ENCODE measurements at places on chromosomes 1 and 21.

GRCh38 chr1:22330092-22330759 is 121.4 kb upstream of the ZBTB40 start:
- DNase-seq = no peak

DNA sequence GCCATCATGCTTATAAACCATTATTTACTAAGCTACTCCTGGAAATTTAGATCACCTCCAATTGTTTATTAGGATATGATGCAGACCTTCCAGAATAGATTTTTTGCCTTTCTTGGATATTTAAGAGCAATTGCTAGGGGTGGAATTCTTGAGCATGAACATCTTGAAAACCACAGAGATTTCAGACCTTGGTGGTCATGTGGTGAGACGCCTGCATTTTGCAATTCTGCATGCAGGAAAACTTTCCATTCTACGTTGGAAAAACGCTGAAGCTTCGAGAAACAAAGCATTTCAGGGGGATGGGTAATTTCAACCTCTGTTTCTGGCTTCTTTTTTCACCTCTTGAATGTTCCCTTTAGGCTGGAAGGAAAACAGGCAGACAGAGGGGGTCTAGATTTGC is 596.3 kb downstream of the KIF26B start:
- no peak for DNase-seq

DNA sequence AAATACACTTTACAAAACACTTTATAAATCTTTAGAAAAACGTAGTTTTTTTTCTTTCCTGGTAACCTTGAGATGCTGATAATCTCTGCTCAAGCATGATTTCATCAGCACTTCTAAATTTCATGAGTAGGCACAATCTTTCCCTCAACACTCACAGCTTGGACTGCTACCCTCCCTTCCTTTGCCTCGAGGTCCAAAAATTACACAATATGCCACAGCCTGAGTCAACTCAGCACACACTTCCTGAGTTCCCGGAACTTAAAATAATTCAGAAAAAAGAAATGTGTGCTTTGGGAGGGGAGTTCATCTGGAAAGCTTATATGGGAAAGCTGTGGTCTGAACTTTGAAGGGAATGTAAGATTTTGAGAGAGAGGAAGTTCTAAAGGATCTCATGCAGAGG is 5.9 kb downstream of the CLCA2 start:
- no peak for DNase-seq

GRCh38 chr1:219147571-219148019 is 26.1 kb upstream of the LYPLAL1 start:
- DNase-seq = no peak

GRCh38 chr1:196779093-196779492 is 4.5 kb downstream of the CFHR3 start:
- no peak for DNase-seq

GRCh38 chr1:26280333-26281042 is 602 bp downstream of the SH3BGRL3 start:
- DNase-seq = no peak

DNA sequence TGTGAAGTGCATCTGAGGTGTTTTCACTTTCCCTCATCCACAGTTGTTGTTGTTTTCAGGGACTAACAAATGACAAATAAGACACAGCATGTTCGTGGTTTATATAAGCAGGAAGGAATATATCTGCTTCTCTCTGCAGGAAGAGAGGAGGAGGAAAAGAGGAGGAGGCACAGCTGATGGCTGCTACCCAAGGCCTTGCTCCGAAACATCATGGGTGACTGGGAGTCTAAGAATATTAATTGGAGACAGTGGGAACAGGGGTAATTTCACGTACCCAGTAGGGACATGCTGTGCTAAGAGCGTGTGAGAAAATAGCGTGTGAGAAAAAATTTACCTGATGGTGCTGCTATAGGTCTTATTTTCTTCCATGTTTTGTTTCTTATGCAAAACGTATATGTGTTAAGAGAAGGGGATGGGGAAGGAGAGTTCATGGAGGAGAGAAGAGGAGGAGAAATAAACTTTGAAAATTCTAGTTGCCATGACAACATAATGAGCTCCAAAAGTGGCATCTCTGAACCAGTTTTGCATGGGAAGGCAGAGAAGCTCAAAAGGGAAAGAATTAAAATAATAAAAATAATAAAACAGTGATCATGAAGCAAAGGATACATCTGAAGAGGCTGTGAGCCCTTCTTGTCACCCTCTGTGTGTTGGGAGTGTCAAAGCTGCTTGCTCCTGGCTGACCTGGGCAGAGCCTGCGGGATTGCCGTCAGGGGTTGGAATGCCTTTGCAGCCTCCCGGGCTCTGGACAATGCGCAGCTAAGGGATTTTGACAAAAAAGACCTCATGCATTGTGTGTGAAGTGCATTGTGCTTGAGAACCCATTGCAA is 192.0 kb downstream of the CACNA1E start:
- DNase-seq = no peak

DNA sequence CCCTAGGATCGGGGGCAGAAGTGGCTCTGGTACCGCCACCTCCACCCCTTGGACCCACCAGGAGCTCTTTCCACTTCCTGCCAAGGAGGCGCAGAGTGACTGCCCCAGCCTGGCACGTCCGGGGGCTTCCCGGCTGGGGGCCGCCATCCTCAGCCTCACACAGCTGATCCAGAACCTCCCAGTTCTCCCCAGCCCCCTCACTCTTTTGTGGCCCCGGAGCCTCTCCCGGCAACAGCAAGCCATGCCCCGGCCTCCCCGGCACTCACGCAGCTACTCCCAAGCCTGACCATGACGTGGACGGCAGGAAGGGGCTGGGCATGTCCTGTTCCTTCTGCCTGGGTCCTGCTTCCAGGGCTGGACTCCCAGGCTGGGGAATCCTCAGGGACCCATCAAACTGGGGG is 17.1 kb downstream of the TP73 start:
- DNase-seq = no peak

GRCh38 chr1:219088778-219089557 is 84.7 kb upstream of the LYPLAL1 start:
- DNase-seq = no peak

- no peak for DNase-seq
These were observed 29.2 kb upstream of the KIF1B start for GRCh38 chr1:10181154-10181553.

DNA sequence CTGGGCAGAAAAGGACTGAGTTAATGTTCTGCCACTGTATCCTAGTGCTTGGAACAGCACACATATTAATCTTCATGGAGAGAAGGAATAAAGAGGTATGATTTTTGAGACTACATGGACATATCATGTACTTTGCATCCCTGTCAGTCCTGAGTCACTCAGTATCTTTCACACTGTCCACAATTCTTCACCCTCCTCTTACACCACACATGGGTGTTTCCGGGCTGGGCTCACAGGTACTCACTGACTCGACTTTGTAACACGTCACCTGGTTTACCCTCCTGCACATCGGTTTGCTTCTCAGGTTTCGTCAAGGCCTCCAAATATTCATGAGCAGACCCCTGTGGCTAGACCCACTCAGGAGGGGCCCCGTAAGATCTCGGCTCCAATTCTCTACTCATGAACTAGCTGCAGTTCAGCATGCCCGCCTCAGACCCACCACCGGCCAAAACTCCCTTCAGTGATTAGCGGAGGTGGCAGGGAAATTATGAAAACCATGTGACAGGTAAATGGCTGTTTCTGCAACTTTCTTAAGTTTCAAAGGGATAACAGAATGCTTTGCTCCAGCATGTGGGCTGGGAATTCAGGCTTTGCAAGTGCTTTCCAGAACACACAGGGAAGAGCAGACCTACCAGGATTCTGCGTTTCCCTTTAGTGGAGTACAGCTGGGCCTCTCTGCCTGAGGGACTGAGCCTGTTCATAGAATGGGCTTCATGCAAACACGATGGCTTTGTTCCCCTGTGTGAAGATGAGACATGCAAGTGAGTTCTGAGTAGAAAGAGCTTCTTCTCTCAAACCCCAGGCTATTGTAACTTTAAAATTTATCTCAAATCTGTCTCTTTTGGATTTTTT is 31.3 kb upstream of the TRABD2B start:
- no peak for DNase-seq

GRCh38 chr1:207753611-207754010 is 1.8 kb downstream of the CD46 start:
- DNase-seq = no peak

- DNase-seq = peak; percentile 94
These were observed 66.6 kb downstream of the UBIAD1 start for GRCh38 chr1:11339346-11340232.

- DNase-seq = no peak
These were observed 42.2 kb downstream of the LRRC53 start for GRCh38 chr1:74470251-74470650.

- no peak for DNase-seq
These were observed 359.8 kb downstream of the DUSP10 start for GRCh38 chr1:221381910-221382623.

DNA sequence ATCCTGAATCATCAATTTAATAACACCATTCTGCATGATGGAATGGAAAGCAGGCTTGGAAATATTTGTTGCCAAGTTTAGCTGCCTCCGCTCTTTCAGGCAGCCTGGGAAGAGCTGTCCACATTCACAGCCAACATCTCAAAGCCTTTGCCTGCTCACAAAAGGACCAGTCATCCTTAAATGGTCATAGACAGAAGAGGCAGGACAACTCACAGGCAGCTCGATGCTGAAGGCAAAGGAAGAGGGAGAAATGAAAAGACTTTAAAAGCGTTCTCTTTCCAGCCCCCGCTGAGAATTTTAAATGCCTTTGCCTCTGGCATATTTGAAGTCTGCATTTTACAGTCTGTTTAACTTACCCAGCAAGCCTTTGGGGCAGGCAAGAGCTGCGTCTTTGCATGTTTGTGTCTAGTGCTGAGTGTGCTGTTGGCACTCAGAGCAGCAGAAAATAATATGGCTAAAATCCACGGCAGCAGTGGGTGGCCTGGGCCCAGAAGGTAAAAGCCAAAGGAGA is 68.9 kb downstream of the NMNAT2 start:
- DNase-seq = no peak

- peak; percentile 10 for DNase-seq
These were observed 53.5 kb upstream of the C8B start for GRCh38 chr1:57019236-57019839.

- DNase-seq = no peak
These were observed 356.9 kb downstream of the SIPA1L2 start for GRCh38 chr1:232273011-232273410.

DNA sequence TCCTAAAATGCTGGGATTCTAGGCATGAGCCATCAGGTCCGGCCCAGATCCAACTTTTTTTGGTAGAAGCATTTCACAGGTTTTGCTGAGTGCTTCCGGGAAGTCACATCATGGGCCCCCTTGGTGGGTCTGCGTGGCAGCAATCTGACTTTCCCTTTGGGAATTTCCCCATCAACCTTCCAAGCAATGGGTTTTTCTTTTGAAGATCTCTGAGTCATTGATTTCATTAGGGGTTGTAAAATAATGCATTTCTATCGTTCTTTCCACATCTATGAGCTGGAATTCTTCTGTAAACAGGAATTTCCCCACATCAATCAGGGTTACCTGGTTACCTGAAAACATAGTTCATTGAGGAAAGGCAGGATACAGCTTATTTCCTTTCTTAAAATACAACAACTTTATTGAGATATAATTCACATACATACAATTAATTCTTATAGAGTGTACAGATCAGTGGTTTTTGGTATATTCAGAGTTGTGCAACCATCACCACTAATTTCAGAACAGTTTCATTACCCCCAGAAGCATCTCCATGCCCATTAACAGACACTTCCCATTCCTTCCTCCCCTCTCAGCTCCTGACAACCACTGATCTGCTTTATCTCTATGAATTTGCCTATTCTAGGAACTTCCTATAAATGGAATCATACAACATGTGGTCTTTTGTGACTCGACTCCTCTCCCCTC is 9.9 kb upstream of the ZBTB17 start:
- no peak for DNase-seq

DNA sequence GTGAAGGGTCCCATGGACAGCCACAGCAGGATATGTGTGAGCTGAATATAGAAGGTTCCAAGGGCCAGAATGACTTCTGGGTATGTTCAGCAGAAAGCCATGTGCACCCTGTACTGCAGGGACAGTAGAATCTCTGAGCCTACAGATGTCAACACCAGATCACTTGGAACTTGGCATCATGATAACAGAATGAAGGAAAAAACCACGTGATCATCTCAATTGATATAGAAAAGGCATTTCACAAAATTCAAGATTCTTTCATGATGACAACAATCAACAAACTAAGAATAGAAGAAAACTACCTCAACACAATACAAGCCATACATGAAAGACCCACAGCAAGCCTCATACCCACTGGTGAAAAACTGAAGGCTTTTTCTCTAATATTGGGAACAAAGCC is 885 bp upstream of the KRTAP12-2 start:
- DNase-seq = no peak

DNA sequence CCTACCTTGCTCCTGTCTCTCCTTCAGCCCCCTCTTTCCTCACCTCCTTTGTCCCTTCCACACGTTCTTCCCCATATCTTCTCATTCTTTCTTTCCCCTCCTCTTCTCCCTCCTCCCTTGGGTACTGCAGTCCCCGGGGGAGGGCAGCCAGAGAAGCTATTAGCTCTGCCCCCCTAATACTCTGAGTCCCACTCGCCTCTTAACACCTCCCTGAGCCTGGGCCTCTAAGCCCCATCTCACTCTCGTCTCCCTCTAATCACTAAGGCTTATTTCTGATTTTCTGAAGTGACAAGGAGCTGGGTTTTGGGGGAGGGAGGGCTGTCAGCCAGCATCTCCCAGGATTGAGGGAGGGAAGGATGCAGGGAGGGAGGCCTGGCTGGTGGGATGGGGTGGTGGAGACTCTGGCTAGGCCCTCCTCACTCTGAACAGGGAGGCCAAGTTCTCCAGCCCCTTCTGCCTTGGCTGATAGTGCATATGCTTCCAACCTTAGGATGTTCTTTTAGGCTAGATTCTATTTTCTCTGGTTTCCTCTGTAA is 25.6 kb upstream of the DMBX1 start:
- no peak for DNase-seq

DNA sequence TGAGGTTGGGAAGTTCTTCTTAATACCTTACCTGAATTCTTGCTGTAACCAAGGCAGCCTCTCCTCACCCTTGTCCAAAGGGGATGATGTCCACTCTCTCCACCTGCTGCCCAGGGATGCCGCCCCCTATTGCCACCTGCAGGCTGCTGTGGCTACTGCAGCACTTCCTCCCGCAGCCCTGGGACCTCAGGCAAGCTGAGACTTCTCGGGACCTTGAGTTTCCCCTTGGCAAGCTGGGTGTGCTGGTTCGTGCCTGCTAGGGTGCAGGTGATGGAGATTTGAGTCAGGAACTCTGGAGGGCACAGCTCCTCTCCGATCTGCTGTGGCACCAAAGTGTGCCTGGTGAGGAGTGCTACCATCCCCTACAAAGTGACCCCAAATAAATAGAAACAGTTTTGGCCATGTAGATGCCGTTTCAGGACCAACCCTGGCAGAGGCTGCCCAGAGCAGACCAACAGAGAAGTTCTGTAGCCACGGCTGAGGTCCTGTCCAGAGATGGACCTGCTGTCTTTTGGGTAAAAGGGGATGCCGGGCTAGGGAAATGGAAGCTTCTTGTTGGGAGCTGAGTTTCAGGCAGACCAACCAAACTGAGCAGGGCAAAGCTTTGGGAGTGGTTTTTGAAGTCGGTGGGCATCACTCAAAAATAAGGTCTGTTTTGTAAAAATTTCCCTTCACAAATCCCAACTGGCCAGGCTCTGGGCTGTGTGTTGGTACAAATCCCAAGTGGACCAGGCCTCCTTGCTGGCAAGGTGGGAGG is 31.7 kb downstream of the RUNX3 start:
- no peak for DNase-seq

- no peak for DNase-seq
These were observed 198.6 kb downstream of the MRPL39 start for GRCh38 chr21:25408666-25409065.
